ENCODE measurements at places on chromosomes 11 and 22.

- no peak for DNase-seq
Observed at GRCh38 chr11:2270322-2271076, at the start of gene ASCL2. TSS of gene ASCL2 (minus strand) at chr11:2270588. CDS start at chr11:2270332, 256 bp downstream.

DNA sequence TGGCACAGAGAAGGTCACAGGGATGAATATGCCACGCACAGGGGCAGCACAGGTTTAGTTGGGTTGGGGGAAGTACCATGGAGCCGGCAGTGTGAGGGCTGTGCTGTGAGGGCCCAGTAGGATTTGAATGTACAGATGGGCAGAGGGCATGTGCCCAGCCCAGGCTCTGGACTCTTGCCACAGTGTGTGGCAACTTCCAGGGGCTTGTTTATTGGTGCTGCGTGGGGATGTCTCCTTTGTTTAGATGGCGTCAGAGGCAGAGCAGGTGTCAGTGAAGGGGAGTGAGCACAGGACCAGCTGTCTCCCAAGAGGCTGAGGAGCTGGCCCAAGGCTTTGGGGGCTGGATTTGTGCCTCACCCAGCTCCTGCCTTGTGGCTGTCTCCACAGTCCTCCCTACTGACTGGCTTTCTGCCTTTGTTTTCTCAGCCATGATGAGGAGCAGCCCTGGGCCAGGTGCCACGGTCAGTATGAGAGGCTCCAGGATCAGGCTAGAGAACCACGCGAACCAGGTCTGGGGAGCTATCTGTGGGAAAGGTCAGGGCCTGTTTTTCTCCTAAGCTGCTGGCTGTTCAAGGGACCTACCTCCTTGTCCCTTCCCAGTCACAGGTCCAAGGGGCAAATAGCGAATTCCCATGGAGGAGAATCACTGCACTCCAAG lies 21.9 kb downstream of the SUN2 start:
- DNase-seq = no peak

DNA sequence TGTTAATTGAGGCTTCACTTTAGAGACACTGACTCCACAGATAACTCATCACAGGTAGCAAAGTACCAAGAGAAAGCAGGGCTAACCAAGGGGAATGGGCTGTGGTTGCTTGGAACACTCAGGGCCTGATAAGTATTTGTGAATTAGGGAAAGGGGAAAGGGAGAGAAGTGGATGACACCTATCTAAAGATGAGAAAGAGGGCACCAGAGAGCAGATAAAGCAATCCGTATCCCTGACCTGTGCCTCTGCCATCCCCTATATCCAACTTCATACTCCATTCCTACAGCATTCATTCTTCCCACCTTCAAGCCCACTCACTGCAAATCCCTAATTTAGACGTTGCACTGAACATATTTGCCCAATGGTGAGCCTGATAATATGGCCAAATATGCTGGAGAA lies 43.0 kb upstream of the API5 start:
- no peak for DNase-seq

DNA sequence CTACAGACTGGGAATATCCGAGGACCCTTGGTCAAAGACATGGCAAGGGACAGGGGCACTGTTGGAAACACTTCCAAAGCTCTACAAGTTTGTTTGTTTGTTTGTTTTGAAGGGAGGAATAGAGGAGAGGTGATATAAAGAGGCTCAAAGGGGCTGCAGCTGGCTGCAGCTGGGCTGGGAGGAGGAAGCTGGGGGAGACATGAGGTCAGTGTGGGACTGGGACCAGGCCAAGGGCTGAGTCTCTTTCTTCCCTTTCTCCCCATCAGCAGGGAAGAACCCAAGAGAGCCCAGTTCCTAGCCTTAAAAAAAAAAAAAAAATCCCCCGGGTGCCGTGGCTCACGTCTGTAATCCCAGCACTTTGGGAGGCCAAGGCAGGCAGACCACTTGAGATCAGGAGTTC lies 5.0 kb downstream of the RHOG start:
- DNase-seq = no peak

GRCh38 chr11:20031155-20032001 lies 128.9 kb downstream of the DBX1 start:
- DNase-seq = no peak

- DNase-seq = no peak
Observed at GRCh38 chr11:2221591-2221990, 48.8 kb downstream of the ASCL2 start.

- DNase-seq = no peak
Observed at GRCh38 chr22:36352803-36353507, 34.8 kb downstream of the MYH9 start.

DNA sequence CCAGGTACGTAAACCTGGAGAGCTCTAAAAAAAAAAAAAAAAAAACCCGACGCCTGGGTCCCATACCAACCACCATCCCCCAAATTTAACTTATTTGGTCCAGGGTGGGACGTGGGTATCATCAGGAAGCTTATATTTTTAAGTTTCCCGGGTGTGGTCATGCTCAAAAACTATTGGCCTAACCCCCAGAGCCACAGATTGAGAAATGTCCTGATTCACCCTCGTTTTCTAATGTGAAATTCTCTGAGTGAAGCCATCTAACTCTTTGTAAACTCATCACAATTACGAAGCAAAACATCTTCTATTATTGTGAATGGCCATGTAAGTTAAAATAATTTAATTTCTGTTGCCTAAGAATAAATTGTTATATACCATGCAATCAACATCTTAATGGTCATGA lies 29.6 kb downstream of the PAK1 start:
- no peak for DNase-seq

DNA sequence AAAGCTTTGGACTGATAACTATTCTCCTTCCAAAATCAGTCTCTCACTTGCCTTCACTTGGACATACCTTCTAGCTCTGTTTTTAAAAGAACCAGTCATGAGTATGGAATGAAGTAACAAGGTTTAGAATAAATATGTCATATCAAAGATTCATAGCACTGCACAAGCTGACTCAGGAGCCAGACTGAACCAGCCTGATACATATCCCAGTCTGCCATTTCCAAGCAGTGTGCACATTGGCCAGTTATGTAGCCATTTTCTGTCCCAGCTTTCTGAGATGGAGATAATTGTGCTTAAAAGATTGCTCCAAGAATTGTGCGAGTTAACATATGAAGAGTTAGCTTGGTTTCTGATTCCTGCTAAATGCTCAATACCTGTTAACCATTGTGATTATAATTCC lies 311.3 kb downstream of the C11orf87 start:
- DNase-seq = no peak

- DNase-seq = no peak
Observed at GRCh38 chr22:28815111-28815510, 14.7 kb upstream of the XBP1 start.

- DNase-seq = no peak
Observed at GRCh38 chr11:12276356-12276755, 101.0 kb upstream of the PARVA start.

DNA sequence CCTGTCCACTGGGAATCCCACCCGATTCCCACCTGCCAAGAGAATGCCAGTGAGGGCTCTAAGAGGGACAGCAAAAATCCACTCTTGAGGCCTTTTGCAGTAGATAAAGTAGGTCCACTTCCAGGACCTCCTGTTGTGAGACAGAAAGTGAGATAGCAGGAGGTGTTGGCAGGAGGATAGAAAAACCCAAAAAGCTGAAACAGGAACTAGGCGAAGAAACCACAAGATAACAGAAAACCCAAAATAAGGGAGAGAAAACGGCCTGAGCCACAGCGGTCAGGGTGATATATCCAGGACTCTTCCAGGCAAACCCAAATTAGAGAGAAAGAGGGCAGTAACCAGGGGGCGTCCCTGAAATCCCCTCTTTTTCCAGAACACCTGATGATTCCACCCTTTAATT lies 79.7 kb upstream of the LINC01488 start:
- DNase-seq = no peak

GRCh38 chr11:131924001-131924400 lies 553.6 kb downstream of the NTM start:
- no peak for DNase-seq

GRCh38 chr22:47023871-47024270 lies 261.4 kb downstream of the TBC1D22A start:
- DNase-seq = no peak

- no peak for DNase-seq
Observed at GRCh38 chr11:119236490-119236889, 30.4 kb downstream of the CBL start.

DNA sequence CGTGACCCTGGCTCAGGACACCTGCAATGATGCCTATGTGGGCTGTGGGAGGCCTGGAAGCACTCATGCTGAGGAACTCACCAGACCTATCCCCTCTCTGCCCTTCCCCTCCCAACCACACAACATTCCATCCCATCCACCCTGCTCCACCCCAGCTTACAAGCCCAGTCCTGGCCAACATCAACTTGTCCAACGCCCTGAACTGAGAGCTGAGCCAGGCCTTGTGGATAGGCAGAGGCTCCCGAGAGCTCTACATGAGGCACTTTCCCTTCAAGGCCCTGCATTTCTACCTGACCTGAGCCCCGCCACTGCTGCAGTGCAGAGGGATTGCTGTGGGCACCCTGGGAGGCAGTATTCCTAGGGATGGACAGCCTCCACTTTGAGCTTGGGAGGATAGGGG lies 112.4 kb downstream of the PDE2A start:
- DNase-seq = no peak

DNA sequence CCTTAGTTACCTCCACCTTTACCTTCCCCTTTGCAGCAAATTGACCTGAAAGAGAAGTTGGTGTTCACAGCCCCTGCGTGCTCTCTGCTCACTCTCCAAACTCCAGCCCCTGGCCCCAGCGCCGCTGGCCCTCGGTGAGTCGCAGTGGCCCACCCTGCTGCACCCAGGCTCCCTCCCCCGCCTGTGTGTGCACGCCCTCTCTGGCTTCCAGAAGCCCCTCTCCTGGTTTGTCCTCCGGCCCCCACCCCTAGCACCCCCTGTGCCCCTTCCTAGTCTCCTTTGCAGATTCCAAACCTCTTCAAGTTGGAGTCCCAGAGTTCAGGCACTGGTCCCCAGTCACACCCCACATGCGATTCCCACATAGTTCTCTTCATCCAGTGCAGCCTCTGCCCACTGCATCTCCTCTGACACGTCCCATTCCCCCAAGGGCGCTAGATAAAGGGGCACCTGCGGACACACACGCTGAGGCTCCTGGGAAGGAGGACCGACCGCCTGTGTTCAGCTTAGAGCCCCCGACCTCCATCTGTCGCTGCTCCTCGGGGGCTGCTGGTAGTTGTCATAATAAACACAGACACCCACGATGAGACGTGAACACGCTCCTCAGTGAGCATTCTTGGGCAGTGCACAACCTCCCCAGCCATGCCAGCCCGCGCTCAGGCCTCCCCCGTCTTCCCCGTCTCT lies 1.5 kb upstream of the PHRF1 start:
- no peak for DNase-seq

- DNase-seq = no peak
Observed at GRCh38 chr11:61027141-61027840, 55.8 kb downstream of the CD6 start.

- no peak for DNase-seq
Observed at GRCh38 chr11:68545796-68546195, 85.2 kb downstream of the PPP6R3 start.

DNA sequence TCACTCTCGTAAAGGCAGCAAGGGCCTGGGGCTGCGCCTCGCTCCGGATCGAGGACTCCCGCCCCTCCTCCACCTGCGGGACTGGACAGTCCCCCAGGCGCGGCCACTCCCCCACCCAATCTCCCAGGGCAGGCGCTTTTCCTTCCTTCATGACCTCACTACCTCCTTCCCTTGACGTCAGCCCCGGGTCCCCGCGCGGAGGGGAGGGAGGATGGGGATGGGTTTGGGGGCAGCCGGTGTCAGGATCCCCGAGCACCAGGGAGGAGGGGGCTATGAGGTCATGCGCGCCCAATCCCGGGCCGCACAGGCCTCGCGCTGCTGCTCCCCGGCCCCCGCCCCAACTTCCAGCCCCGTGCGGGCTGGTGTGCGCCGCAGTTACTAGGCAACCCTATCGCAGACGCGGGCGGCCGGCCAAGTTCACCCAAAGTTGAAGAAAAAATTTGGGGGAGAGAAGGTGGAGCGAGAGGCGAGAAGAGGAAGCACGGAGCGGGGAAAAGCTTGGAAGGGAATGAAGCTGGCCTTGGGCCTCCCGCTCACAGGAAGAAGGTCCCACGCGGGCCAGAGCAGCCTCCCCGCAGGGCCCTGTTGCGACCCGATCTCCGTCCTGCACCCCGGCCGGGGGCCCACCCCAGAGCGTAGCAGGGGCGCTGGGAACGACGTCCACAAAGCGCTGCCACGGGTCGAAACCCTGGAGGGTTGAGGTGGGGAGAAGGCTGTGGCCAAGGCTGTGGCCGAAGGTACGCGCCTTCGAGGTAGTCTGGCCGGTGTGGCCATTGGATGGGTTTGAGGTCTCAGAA lies 8.3 kb downstream of the WT1 start:
- no peak for DNase-seq

DNA sequence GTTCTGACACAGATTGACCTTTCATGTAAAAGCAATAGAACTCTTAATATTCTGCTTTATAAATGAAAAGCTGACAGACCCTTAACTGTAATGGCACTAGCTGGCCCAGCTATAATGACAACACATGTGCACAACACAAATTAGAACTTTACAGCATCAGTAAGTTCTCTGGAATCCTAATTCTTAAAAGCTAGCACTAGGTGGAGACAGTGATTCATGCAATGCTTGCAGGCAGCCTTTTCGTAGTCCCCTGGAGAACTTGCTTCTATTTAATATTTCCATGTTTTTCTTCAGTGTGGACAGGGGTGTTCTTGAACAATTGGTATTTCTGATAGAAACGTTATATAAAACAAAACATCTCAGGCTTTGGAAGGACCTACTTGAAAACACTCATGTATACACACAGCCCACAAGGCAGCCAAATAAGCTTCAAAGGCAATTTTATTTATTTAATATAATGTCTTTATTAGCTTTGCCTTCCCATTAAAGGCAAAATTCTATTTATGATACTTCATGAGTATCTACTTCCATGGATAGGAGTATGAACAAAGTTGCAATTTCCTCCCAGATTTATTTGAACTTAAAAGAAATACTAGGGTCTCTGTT lies 374.3 kb upstream of the MPPED2 start:
- DNase-seq = no peak

GRCh38 chr11:73286240-73286810 lies 14.2 kb downstream of the P2RY6 start:
- DNase-seq = no peak

DNA sequence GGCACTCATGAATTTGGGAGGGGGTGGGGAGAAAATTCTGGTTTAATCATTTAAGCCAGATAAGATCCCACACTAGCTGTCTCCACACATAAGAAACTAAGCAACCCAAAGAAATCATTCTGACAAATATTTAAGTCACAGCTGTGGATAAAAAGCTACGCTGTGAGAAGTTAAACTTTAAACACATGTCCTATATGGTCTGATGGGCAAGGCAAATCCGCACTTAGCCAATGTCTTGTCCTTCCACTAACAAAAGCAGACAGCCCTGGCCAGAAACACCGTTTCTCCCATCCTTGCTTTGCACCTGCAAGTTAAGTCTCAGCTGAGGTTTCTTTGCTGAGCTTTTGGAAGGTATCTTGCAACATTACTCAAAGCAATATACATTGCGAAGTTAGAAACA lies 68.0 kb downstream of the ETS1 start:
- no peak for DNase-seq

DNA sequence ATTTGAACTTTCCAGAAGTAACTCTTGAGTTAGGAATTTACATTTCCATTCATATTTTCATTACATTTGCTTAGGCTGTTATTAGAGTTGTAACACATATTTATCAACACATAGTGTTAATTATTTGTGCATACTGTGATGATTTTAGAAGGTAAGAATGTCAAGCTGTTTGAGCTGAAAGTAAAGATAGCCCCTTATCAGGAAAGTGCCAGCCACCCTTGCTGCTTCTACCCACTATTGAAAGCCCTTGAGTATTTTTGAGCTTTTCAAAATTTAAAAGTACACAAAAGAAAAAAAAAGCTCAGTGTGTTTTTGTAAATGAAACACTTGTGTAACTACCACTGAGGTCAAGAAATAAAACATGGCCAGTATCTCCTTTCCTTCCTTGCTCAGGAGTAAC lies 8.0 kb downstream of the APLP2 start:
- DNase-seq = no peak

- no peak for DNase-seq
Observed at GRCh38 chr11:62466444-62466843, 47.6 kb downstream of the SCGB1A1 start.

Data from stimulated activated CD4-positive, alpha-beta T cell treated with anti-CD3 and anti-CD28 coated beads, Interleukin-1b, Interleukin-23, amount 100 ng/mL, for 4 hours (primary cell).